ENCODE measurements at places on chromosomes 16 and 17.

- DNase-seq = no peak
Measured at GRCh38 chr17:63412234-63412633, 33.9 kb downstream of the CYB561 start.

- DNase-seq = no peak
Measured at GRCh38 chr17:65925606-65926307, 266.2 kb downstream of the CEP112 start.

- no peak for DNase-seq
Measured at GRCh38 chr17:33982909-33983308, 272.2 kb upstream of the CCL2 start.

DNA sequence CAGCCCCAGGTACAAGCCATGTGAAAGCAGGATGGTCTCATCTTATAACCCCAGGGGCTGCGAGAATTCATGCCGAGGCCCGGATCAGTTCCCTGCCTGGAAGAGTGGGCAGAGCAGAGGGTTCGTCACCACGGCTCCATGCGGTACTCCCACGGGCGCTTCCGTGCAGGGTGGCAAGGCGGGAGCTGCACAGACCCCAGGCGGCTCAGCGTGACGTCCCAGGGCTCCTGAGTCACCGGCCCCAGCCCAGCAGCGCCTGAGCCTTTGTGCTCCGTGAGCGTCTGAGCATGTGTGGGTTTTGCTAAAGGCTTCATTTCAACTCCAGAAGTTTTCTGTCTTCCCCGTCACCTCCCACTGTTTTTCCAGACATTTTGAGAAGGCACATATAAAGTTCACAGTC lies 71.2 kb upstream of the CHMP6 start:
- no peak for DNase-seq
